ENCODE measurements at places on chromosomes 7 and 10.
A peak's percentile ranks its signal among the peaks of the same experiment; 100 is the strongest.

GRCh38 chr7:100126239-100126930 lies 382 bp upstream of the MBLAC1 start:
- H3K4me3 ChIP-seq: peak overlapping the region; percentile 99
- peaks cover 8% of the 10 kb centered on the region for H3K36me3 ChIP-seq
- peak overlapping the region; percentile 97 for H3K27ac ChIP-seq
- no peak for DNase-seq
- H3K4me1 ChIP-seq: peaks cover 19% of the 10 kb centered on the region

DNA sequence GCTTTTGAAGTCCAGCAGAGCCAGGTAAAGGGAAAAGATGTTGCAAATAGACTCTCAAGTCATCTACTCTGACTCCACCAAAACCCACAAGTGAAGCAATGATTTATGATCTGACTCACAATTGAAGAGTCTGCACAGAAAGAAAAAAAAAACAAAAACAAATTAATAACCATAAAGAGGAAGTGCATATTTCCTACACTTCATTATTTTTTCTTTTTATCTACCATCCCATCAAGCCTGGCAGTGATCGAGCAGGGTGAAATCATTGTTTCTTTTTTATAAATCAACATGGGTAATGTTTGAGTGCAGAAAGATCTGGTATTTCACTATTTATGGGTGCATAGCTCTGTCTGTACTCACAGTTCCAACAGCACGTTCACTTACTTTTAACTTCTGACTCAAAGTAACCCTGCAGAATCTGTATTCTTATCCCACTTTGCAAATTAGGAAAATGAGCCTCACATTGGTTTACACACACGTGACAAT lies 829.0 kb downstream of the TNS3 start:
- no peak for DNase-seq
- H3K4me1 ChIP-seq: peaks cover 9% of the 10 kb centered on the region
- no peak overlapping the region for H3K27ac ChIP-seq
- no peak overlapping the region for H3K4me3 ChIP-seq
- no peaks in the 10 kb centered on the region for H3K27me3 ChIP-seq

DNA sequence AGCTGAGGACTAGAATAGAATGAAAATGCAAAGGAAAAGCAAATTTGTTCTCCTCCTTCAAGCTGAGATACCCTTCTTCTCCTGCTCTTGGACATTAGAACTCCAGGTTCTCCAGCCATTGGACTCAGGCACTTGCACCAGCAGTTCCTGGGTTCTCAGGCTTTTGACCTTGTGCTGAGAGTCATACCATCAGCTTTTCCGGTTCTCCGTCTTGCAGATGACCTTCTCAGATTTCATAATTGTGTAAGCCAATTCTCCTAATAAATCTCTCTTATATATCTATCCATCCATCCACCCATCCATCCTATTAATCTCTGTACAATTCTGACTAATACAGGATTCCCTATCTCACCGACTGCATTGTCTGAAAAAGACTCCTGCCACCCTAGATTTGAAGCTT lies 108.3 kb downstream of the AHR start:
- H3K27ac ChIP-seq: no peak overlapping the region
- H3K4me1 ChIP-seq: peaks cover 15% of the 10 kb centered on the region
- H3K4me3 ChIP-seq: no peak overlapping the region
- H3K27me3 ChIP-seq: no peaks in the 10 kb centered on the region
- no peak for DNase-seq

- peaks cover 60% of the 10 kb centered on the region for H3K4me1 ChIP-seq
- peaks cover 18% of the 10 kb centered on the region for H3K36me3 ChIP-seq
- H3K27ac ChIP-seq: peak overlapping the region; percentile 40
- peaks cover 9% of the 10 kb centered on the region for H3K27me3 ChIP-seq
- H3K4me3 ChIP-seq: peak overlapping the region; percentile 48
Measured at GRCh38 chr7:37363536-37364491, 84.8 kb downstream of the ELMO1 start.

Measured in endothelial cell (in vitro differentiated cells).